K562 (cell line): ENCODE measurements at places on chromosomes 6 and 20. TPM values are rescaled to one million over a fixed set of nuclear protein-coding genes. Genes with fewer than 3 reads are reported as not detected.
A peak's percentile ranks its signal among the peaks of the same experiment; 100 is the strongest.

- DNase-seq, result no peak
Observed at GRCh38 chr6:133377219-133377618, 136.1 kb downstream of the EYA4 start.

DNA sequence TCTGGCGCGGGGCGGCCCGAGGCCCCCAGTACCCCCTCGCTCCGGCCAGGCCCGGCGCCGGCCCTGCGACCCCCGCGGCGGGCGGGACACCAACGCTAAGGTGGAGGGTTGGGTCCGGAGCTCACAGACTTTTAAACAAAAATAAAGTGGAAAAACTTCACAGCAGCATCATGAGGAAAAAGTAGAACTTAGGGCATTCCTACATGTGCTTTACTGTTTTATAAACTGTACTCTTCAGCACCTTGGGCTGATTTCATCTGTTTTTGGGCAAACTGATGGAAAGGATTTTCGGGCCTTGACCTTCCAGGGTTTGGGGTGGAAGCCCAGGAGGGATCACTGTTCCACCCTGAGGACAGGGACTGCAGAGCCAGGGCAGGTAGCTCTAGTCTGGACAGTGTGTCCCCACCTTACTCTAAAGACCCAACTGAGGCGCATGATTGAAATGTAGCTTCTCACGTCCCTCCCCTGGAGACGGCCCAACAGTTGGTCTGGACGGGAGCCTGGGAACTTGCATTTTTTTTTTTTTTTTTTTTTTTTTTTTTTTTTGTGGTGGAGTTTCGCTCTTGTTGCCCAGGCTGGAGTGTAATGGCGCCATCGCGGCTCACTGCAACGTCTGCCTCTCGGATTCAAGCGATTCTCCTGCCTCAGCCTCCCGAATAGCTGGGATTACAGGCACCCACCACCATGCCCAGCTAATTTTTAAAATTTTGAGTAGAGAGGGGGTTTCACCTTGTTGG lies 740 bp downstream of the NELFCD start:
- DNase-seq, result peak; percentile 39

- DNase-seq, result no peak
Observed at GRCh38 chr6:128204616-128205015, 303.8 kb upstream of the THEMIS start.

GRCh38 chr6:73978330-73978729 lies 282.3 kb downstream of the CD109 start:
- no peak for DNase-seq

GRCh38 chr6:43269273-43270007 lies 26.2 kb downstream of the TTBK1 start:
- peak; percentile 70 for DNase-seq

GRCh38 chr6:150719831-150720230 lies 120.1 kb downstream of the PLEKHG1 start:
- DNase-seq, result no peak

DNA sequence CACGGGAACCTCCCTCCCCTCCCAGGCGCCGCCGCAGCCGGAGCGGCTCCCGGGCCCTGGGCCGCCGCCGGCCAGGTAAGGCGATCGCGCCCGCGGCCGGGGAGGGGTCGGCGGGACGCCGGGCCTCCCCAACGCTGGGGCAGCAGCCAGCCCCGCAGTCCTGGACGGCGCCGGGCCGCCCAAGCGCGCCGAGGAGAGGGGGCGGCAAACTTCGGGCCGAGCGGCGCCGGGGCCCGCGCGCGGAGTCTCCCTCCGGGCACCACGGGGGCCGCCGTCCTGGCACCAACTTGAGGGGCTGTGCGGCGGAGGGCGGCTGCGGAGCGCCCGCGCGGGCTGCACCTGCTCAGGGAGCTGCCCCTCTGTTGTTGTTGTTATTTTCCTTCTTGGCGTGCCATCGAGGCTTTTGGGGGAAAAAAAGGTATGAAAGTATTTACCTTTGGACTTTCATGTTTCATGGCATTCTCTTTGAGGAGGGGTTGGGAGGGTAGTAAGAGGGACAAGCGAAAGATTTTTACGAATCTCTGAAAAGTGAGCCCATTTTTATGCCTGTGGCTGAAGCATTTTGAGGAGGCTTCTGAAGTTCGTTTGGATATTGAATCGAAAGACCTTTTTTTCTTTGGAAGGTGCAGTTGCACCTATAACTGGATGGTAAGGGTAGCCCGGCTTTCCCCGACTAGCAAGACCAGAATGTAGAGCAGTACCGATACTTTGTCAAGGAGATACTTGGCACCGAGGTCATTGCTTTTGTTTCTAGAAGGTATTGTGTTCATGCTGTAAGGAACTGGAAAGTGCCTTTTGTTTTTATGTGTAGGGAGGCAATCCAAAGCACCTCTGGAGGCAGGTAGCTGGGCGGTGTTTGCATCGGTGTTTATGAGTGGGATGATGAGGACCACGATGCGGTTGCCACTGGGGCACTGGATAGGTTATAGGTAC lies at the start of gene RNF182:
RNF182 (plus strand) TSS at position 4 of the 933 bp plus-strand sequence. CDS start 52,168 bp downstream, outside the sequence.
- peak; percentile 93 for DNase-seq

DNA sequence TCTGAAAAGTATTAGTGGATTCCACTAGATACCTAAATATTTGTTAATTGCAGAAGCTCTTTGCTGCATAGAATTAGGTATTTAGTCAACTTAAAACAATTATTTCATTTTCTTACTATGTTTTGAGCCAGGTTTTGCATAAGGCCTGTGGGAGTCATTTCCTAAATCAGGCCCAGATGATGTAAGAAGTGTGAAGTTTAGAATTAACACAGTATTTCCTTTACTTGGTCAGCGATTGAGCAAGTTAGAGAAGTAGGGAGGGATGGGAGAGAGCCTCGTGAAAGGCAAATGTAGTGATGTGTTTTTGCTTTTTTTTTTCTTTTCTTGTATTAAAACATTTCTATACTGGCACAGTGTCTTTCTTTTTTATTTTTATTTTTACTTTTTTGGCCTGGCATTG lies 711.1 kb downstream of the HDGFL1 start:
- no peak for DNase-seq

DNA sequence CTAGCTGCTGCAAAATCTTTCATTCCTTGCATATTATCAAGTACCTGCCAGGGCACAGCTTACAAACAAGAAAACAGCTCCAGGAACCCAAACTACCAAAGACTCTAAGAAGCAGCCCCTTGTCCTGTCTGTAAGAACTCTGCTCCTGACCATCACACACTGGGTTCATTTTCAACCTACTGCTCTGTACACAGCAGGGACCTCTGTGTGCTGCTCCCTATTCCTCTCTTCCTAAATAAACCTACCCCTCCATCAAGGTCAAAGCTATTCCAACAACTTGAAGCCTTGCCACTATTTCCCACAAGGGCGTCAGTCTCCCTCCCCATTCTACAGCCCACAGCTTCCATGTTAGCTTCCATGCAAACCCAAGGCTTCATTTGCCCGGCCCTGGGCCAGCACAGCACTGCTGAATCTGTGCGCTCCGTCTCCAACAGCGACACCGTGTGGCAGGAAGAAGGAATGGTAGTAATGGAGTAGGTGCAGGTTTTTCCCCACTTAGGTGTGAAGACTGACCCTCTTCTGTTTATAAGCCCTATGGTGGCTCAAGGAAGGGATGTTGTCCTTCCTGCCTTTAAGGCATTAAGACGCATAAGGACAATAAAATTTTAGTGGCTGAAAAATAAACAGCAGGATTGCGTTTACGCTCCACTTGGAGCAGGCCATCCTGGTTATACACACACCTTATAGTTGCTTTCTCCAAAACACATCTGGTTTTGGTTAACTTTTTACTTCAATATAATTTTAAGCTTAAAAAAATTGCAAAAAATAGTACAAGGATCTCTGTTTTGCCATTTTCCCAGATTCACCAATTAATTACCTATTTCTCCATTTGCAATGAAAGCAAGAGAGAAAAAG lies 115.2 kb upstream of the NXT1 start:
- peak; percentile 66 for DNase-seq

DNA sequence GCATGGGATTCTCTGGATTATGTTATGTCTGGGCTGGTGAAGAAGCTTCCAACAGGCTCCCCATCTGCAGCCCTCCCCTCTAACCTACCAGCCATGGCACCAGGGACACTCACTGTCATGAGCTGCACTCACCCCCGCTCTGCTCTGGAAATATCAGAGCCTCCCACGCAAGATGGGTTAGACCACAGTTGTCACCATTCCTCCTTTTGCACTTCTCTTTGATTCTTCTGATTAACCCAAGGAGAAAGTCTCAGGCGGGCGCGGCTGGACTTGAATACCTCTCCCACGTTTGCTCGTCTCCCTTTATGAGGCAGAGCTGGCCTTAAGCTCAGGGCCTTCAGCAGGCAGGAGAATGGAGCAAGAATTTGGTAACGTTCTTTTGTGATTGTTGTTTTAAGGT lies 128.1 kb downstream of the CEBPB start:
- peak; percentile 45 for DNase-seq

DNA sequence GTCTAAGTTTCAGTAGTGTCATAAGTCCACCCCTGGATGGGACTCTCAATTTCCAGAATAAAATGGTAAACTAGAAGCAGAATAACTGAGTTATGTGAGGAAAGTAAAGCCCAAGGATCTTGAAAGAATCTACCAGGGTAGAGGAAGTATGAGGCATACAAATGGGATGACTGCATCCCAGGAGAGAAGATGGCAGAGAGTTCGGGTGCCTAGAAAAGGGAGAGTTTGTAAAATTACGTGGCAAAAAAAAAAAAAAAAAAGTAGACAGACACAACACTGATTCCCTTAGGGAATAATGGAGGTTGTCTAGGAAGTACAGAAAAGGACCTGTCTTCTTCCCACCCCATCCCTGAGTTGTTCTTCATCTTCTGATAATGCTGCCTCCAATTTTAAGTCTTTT lies 3.4 kb downstream of the GABBR1 start:
- no peak for DNase-seq

- DNase-seq, result no peak
Observed at GRCh38 chr6:132115714-132116366, 164.7 kb upstream of the CCN2 start.

The HSPA12B gene
- polyA plus RNA-seq, result not detected in 2 replicates

The HLA-G gene
- 0.13 TPM in 1 of 2 replicates, not detected in the other for polyA plus RNA-seq

The IL17A gene
- not detected in 2 replicates for polyA plus RNA-seq
